ENCODE measurements at places on chromosomes 4 and X.
A peak's percentile ranks its signal among the peaks of the same experiment; 100 is the strongest.

- DNase-seq = peak; percentile 14
These were observed 92.2 kb upstream of the SPRY1 start for GRCh38 chr4:123304151-123304964.

DNA sequence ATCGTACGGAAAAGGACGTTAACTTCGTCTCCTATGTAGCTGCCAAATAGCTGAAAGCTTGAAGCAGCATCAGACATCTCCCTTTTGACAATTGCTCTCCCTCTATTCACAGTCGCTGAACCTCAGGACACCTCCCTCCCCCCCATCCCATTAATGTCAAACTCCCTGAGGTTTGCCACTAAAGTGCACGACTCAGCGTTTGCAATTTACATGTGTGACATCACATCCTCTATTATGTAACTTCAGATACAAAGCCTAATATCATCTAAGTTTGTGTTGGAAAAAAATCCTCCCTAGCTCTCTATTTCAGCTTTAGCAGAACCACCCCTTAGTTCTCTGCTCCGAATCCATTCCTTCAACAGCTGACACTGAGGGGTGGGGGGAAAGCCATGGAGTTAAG is 5.5 kb upstream of the NR3C2 start:
- DNase-seq = no peak

DNA sequence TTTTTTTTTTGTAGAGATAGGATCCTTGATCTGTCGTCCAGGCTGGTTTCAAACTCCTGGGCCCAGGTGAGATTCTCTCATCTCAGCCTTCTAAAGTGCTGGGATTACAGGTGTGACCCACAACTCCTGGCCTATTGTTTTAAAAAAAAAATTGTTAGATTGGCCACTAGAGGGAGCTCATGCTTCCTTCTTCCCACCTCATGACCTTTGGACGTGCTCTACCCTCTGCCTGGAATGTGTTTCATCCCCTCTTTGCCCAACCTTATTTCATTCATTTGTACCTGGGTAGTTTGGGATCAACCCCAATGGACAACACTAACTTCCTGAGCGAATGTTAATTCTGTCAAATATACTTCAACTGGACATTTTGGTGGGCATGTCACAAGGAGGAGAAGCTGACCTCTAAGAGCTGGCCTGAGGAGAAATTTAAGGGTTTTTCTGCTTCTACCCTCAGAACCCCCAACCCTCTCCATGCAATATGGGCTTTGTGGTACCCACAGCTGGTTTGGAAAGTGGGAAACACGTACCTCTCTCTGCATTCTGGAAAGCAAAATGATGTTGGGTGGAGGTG is 6.4 kb downstream of the PPEF2 start:
- no peak for DNase-seq

GRCh38 chr4:38948551-38948950 is 80.9 kb downstream of the FAM114A1 start:
- DNase-seq = peak; percentile 90

DNA sequence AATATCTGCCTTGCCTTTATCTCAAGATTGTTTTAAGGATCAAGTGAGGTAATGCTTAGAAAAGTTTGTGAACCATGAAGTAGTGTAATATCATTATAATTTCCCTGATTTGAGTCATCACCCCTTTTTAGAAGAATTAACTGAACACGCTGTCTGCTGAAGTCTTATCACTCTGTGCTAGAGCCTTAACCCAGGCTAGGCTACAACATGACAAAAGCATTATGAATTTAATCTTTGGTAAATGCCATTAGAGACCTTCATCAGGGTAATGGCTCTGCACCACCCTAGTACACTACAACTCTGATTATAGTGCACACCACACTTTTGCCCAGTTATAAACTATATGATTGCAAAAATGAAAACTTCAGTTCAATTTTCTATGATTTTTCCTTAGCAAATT is 118.3 kb downstream of the ADGRL3 start:
- no peak for DNase-seq

- no peak for DNase-seq
These were observed 34.5 kb upstream of the WAS start for GRCh38 chrX:48649102-48649501.

GRCh38 chr4:7778510-7779431 is 160.9 kb downstream of the AFAP1 start:
- DNase-seq = no peak

- DNase-seq = no peak
These were observed 2.4 kb upstream of the MBNL3 start for GRCh38 chrX:132491191-132491590.

DNA sequence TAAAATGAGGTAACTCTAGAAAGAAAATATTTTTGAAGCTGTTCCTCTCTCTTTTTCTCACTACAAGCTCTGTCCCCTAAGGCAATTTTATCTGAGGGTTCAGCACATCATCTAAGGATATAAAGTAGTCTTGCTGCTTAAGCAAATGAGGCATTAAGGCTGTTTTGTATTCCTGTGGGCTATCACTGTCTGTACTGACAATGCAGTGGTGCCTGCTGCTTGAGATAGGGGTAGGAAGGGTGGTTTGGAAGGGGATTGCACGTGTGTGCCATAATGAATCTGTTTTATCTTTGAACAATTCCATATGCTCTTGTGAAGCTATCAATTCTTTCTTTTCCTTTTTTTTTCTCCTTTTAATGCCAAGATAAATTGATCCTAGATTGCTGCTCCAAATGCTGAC is 128.0 kb upstream of the ATOH1 start:
- DNase-seq = no peak

- no peak for DNase-seq
These were observed 26.5 kb downstream of the ELF4 start for GRCh38 chrX:130083656-130084382.

DNA sequence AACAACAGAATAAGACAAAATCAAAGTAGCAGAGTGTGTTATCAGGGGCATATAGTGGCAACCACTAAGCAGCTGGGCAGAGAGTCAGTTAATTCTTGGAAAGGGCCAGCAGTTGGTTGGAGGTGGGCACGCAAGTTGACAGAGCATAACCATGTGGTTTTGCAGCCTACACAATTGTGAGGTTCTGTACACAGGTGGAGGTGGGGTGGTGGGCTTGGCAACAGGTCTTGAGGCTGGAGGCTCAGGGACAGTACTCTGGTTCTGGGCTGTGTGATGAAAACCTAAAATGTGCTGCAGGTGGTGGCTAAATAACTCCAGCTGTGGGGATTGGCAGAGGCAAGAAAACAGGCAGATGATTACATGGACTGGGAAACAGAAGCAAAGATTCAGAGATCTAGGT is 1112.7 kb downstream of the PDHA2 start:
- no peak for DNase-seq

GRCh38 chrX:148552775-148553174 is 52.4 kb downstream of the AFF2 start:
- no peak for DNase-seq

- no peak for DNase-seq
These were observed 1.9 kb upstream of the FTSJ1 start for GRCh38 chrX:48474127-48474526.

GRCh38 chr4:122539861-122540465 is 80.9 kb downstream of the IL21 start:
- no peak for DNase-seq

DNA sequence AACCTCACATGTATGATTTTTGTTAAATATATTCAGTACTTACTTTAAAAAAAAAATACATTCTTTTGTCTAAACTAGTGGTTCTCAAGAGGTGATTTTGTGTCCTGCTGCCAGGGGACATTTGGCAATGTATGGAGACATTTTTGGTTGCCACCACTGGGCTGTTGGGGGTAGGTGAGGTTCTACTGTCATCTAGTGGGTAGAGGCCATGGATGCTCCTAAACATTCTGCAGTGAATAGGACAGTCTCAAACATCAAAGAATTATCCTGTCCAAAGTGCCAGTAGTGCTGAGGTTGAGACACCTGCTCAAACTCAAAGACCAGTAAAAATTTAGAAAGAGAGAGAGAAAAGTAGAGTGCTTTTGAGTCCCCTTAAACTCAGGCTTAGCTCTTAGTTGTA is 32.9 kb upstream of the PGM2 start:
- DNase-seq = peak; percentile 6

- DNase-seq = no peak
These were observed 40.7 kb downstream of the TEC start for GRCh38 chr4:48228949-48229348.

DNA sequence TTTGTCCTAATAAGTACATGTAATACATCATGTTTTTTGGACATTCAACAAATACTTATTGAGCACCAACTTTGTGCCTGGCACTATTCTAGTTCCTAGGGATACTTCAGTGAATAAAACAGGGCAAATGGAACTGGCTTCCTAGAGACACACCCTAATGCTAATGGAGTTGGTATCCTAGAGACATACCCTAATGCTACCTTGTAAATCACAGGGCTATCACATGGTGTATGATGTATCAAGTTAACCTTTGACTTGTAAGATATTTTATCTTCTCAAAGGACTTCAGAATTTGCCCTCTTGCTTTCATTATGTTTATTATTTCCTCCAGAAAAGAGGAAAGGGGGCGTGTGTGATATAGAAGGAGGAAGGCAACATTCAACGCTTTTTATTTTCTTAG is 10.1 kb downstream of the GK start:
- no peak for DNase-seq

DNA sequence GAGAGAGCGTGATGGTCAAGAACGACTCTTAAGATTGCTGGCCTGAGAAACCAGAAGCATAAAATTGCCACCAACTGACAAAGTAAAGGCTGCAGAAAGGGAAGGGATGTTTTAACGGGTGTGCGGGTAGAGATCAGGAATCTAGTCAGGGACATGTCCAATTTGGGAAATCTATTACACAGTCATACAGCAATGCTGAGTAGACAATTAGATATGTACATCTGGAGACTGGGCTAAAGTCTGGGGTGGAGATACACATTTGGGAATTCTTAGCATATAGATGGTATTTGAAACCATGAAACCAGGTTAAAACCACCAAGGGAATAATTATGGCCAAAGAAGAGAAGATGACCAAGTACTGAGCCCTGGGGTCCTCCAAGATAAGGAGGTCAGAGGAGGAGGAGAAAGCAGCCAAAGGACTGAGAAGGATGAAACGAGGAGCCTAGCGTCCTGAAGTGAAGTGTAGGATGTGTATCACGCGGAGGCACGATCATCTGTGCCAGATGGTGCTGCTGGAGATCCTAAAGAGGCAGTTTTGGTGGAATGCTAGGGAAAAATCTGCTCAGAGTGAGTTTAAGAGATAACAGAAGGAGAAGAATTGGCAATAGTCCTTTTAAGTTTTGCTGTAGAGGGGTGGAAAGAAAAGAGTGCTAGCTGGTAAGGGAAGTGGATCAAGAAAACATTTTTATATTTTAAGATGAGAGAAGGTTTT is 36.5 kb downstream of the SEC24D start:
- no peak for DNase-seq

GRCh38 chrX:140764401-140764919 is 54.9 kb downstream of the LINC00632 start:
- DNase-seq = no peak

- DNase-seq = no peak
These were observed 103.3 kb downstream of the MGST2 start for GRCh38 chr4:139768896-139769295.

- no peak for DNase-seq
These were observed 132.2 kb upstream of the NDP start for GRCh38 chrX:44105228-44105913.

GRCh38 chrX:12581546-12581945 is 209.7 kb upstream of the PRPS2 start:
- no peak for DNase-seq

DNA sequence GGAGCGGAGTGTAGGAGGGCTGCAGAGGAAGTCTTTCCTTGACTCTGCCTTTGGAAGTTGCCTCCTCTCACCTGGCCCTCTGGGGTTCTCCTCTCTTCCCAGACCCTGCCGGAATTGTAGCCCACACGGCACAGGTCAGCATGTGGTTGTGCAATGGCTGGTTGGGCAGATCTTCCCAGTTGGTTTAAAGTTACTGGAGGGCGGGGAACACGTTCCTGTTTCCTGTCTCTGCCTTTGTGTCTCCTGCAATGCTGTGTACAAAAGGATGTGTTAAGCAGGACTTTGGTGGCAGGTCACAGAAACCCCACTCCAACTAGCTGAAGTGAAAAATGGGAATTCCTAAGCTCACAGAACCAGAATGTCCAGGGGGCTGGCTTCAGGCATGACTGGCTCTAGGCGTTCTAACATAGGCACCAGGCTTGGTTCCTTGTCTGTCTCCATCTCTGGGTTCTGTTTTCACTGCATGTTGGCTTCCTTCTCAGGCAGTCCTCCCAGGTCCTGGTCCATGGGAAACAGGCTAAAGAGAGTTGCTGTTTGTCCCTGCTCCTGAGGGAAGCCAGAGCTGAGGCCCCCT is 19.9 kb downstream of the SORCS2 start:
- no peak for DNase-seq

DNA sequence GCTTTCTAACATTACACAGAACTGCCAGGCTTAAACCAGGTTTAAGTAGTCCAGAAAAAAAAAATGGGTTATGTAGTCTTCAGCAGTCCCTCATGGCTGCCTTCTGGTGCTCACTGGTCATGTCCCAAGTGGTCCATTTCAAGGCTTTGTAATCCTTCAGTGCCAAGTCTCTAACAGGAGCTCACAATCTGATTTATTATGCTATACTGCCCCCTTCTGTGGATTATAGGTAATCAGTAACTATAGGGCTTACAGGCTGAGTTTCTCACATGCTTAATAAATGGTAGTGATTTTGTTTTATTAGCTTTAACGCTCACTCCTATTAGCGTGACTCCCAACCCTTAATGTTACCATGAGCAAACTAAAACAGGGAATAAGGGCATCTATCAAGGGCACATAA is 92.5 kb upstream of the EDA2R start:
- DNase-seq = no peak

- DNase-seq = no peak
These were observed 141.3 kb downstream of the MGST2 start for GRCh38 chr4:139806929-139807328.

GRCh38 chr4:28360681-28361080 is 1500.0 kb downstream of the STIM2 start:
- DNase-seq = no peak

- DNase-seq = no peak
These were observed 111.7 kb upstream of the HPF1 start for GRCh38 chr4:169869490-169869889.

DNA sequence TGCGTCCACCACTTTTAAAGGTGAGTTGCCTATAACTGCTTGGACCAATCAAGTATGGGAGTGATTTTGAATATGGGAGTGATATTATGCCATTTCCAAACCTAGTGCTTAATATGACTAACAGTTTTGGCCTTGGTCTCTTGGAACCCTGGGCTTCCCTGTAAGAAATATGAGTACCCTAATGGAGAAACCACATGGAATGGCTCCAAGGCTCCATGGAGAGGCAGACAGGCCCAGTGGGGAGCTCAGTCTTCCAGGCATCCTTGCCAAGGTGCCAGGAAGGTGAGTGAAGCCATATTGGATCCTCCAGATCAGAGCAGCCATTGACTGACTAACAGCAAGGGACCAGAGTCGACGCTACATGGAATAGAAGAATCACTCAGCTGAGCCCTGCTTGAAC is 53.2 kb downstream of the MAML3 start:
- DNase-seq = no peak

- DNase-seq = no peak
These were observed 2.5 kb upstream of the UGT2A3 start for GRCh38 chr4:68954126-68954525.

- DNase-seq = no peak
These were observed 129.3 kb upstream of the TMEM164 start for GRCh38 chrX:109873574-109873973.

- DNase-seq = no peak
These were observed 1216.1 kb downstream of the FSTL5 start for GRCh38 chr4:160947653-160948052.

Measured in cerebellar nuclear complex (tissue), 1 donor.